Metanephros (tissue), 2 donors: ENCODE measurements at places on chromosomes 6 and 20. TPM values are rescaled to one million over a fixed set of nuclear protein-coding genes. Genes with fewer than 3 reads are reported as not detected.

The KHDC1L gene
- total RNA-seq: not detected

The HMGCLL1 gene
- total RNA-seq: 6.7 TPM

The PNISR gene
- total RNA-seq: 175 TPM

The ULBP3 gene
- 10.3 TPM for total RNA-seq

The MPIG6B gene
- total RNA-seq: 4.7 TPM

The ADTRP gene
- total RNA-seq: 3.7 TPM

The MCCD1 gene
- total RNA-seq: 9.8 TPM

The FOXA2 gene
- not detected for total RNA-seq

The VSTM2L gene
- total RNA-seq: 4.7 TPM

The WFDC10B gene
- total RNA-seq: not detected

The GNRH2 gene
- total RNA-seq: not detected

The CRISP3 gene
- total RNA-seq: 0.88 TPM

The CCN6 gene
- 1.1 TPM for total RNA-seq

The LAMA4 gene
- total RNA-seq: 127 TPM
